Activated CD4-positive, CD25-positive, alpha-beta regulatory T cell treated with anti-CD3 and anti-CD28 coated beads, Interleukin-2, amount 50 U/mL, for 72 hours (primary cell): ENCODE measurements at places on chromosomes 12 and 14.

GRCh38 chr12:47410383-47410782 lies 295.4 kb downstream of the RPAP3 start:
- DNase-seq = no peak

DNA sequence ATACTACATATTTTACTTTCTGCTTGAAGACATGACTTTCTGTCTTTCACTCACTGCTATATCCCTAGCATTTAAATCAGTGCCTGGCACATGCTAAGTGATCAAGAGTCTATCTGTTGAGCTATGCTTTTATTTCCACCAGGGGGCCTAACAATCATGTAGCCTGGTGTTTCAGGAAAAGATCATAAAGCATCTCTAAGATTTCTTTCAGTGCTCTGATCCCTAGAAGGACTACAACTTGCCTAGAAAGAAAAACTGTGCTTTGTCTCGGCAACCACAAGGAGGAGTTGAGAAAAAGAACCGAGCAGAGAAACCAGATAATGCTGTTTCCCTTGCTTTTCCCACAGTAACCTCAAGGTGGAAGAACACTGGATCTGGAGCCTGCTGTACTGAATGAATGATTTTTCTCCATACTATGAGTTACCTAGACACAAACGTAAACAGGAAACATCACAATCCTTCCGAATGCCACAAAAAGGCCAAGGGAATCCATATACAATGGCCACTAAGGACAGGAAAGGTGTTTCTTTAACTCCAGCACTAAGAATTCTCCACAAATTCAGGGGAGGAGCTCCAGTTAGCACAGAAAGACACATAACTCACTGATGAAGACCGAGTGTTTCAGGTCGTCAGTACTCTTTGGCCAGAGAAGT lies 1.2 kb downstream of the CRY1 start:
- DNase-seq = no peak

DNA sequence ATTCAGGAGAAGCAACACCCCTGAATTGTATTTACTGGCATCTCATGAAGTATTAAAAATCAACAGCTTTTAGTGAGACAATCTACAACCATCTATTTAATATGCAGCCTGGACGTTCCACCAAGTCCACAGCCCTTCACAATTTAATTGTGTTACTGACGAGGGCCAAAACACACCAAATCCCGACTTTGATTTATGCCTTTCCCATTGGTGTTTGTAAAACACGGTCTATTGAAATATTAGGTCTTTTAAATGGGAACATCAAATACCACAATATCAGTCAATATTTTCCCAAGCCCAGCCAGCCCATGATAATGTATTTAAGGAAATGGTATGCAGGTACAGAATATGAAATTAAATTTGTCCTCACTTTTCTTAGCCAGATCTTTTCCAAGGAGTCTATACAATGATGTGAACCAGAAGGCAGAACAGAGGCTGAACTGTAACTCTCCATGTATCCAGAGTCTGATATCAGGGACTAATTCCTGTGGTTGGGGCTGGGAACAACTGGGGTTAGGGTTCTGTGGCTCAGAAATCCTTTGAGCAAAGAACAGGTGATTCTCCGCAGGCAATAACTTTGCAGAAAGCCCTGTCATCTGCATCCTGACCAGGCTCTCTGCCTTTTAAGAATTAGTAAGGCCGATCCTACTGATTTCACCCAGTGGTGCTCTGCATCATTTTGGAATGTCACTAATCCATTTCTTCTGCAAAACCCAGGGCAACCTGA lies 179.3 kb upstream of the GZMB start:
- DNase-seq = no peak

- no peak for DNase-seq
These were observed 11.4 kb downstream of the RIOX1 start for GRCh38 chr14:73502017-73502619.

- peak; percentile 87 for DNase-seq
These were observed 10.0 kb downstream of the WNT1 start for GRCh38 chr12:48988030-48988649.

DNA sequence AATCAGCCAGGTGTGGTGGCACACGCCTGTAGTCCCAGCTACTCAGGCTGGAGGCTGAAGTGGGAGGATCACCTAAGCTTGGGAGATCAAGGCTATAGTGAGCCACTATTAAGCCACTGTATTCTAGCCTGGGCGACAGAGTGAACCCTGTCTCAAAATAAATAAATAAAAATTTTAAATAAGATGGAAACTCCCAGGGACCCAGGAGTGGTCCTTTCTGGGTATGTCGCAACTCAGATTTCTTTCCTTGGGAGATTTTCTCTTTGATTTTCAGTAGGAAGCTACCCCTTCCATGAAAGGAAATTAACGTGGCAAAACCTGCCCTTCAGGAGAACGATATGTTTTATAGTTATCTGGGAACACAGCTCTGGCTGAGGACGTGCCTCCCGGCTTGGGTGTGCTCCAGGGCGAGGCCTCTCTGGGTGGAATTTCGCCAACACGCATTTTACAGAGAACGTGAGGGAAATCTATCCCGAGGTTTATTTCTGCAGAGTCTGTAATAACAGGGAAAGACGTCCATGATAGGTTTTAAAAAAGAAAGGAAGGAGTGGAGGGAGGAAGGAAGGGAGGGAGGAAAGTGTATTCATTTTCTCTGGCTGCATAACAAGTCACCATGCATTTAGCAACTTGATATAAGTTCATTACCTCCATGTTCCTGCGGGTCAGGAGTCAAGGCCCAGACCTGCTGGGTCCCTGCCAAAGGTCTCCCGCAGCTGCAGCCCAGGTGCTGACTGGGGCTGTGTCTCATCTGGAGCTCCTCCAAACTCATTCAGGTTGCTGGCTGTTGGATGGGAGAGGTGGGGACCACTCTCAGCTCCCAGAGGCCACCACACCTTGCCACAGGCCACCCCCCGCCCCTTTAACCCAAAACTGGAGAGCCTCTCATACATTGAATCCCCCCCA lies 80.6 kb upstream of the GSC start:
- DNase-seq = no peak

DNA sequence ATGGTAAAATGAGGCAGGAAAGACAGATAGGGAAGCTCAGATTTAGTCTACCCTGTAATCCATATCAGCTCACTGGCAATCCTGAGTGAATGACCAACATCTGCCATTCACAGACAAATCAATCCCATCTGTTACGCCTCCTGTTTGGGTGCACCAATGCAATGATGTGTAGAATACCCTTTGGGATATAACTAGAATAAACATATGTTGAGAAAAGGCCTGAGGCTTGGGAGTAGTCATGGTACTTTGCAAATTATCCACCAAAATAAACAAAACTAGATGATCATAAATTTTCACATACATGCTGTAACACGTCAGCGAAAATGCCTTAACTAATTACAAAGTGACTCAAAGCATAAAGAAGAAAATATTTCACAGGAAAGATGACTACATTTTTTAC lies 78.8 kb downstream of the KCNC2 start:
- no peak for DNase-seq

DNA sequence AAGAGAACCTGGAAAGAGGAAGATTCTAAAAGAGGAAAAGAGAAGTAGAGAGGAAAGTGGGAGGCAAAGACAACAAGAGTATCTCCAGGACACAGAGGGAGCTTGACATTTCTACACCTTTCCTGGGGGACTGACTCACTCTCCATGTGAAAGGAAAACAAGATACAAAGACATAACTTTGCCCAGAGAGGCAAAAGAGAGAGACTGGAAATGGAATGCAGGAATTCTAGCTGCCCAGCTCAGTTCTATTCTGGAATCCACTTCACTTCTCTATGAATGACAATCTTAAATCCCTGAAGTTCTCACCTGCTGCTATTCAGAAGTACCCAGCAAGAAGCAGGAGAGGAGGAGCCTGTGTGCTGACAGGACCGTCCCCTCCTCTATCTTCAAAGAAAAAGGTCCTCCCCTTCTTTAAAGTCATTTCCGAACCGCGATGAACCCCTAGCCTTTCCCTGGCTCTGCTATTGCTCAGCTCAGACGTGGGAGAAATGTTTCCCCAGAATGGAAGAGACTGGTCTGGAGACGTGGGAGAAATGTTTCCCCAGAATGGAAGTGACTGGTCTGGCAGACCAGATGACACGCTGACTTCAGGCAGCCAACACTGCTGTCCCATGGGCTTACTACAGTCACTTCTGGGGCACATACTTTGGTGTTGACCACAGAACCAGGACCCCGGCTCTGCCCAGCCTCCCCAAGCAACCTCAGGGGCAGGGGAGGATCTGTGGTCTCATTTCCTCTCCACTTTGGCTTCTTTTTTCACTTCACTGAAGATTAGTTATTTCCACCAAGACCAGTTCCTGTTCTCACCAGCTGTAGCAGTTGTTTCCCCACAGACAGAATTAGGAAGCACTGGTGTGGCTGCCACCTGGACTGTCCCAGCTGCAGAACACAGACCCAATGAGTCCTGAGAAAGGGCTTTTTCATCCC lies 8.3 kb downstream of the FMNL3 start:
- DNase-seq = peak; percentile 37

GRCh38 chr12:22416801-22417200 lies 82.3 kb upstream of the ST8SIA1 start:
- DNase-seq = no peak

DNA sequence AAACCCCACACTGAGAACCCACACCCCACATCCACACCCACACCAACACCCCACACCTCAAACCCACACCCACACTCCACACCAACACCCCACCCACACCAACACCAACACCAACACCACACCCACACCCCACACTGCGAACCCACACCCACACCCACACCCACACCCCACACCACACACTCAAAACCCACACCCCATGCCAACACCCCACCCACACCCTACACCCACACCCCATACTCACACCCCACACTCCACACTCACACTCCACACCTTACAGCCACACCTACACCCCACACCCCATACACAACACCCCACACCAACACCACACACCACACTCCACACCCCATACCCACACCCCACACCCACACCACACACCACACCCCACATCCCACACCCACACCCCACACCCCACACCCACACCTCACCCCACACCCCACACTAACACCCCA lies 38.0 kb downstream of the TMEM120B start:
- DNase-seq = no peak

DNA sequence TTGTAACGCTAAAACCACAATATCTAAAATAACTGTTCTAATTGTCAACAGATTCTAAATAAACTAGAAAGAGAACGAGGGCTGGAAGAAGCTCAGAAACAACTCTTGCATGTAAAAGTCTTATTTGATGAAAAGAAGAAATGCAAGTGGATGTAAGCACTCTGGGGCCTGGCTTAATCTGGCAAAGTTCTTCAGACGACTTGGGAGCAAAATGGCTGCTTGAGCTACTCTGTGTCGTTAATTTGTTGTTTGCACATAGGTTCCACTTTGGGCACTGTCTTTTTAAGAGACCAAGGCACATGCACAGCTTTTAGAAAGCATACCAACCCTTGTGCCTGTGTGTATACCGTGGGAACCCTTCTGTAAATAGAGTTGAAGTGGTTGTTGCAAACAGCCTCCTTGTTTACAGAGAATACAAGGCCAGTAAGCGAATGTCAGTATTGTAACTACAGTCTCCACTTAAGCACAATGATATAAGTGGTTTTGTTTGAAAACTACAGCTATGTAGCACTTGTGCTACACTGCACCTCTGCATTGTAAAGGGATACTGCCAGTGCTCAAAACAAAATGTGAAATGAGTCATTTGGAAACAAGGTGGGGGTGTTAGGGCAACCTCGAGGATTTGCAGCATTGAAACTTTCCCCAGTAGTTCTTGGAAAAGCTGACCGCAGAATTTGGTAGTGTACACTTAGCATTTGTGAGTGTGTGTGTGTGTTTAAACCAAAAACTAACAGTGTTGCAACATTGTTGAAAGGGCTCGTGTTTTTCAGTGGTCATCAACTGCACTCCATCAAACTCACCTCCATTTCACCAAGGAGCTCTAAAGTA lies 154.3 kb downstream of the CEP83 start:
- DNase-seq = no peak

DNA sequence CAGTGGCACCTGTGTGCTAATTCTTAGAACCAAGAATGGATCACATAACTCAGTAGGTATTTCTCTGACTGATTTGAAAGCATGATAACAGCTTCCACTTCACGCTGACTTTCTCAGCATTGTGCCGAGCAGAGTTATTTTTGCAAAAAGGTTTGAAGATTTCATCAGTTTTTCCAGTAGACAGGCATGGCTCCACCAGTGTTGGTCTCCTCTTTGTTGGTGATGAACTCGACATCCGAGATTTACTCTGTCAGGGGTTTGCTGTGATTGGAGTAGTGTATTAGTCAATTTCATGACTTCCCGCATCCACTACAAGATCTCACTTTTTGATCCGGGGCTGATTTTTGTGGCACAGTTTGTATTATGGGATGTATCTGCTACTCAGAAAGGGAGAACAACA lies 85.3 kb downstream of the PRKCH start:
- no peak for DNase-seq

- no peak for DNase-seq
These were observed 377.5 kb downstream of the DIO2 start for GRCh38 chr14:79833781-79834180.

- DNase-seq = no peak
These were observed 14.3 kb upstream of the DYNC1H1 start for GRCh38 chr14:101950100-101950499.

GRCh38 chr14:67987606-67988005 lies 168.0 kb downstream of the RAD51B start:
- DNase-seq = no peak
